A549 (cell line): ENCODE measurements at places on chromosomes 1 and 21.
A peak's percentile ranks its signal among the peaks of the same experiment; 100 is the strongest.

GRCh38 chr1:109484519-109484975, 842 bp downstream of the ATXN7L2 start:
- no peak for DNase-seq

GRCh38 chr21:37145635-37146111, 72.6 kb downstream of the TTC3 start:
- no peak for DNase-seq

GRCh38 chr1:180837020-180837419, 75.7 kb upstream of the KIAA1614 start:
- no peak for DNase-seq

- no peak for DNase-seq
Observed at GRCh38 chr1:201400212-201400851, 1.2 kb upstream of the LAD1 start.

- DNase-seq: no peak
Observed at GRCh38 chr1:168453056-168453455, 90.7 kb downstream of the XCL2 start.

DNA sequence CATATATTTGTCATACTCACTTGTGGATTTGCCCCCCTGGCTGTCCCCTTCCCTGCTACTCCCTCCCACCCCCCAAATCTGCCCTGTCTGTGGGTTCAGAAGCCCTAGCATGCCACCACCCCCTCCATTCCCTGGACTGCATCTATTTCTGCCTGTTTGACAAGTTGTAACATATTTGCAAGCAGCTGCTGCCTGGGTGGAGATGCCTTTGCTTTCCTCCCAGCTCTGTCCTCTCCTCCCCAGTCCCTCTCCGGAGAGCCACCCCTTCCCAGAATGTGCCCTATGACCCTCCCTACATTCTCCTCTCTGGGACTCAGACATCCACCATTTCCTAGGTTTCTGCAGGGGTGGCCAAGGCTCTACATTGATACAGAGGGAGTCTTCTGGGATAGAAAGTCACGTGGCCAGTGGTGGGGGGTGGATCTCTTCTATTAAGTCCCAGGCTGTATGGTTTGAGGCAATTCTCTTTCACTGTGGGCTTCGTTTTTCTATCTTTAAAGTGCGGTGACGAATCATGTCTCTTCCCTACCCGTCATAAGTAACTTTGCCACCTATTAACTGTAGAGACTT, 6.0 kb upstream of the MYOG start:
- no peak for DNase-seq

GRCh38 chr1:151131701-151132334, 14.6 kb downstream of the SEMA6C start:
- no peak for DNase-seq

DNA sequence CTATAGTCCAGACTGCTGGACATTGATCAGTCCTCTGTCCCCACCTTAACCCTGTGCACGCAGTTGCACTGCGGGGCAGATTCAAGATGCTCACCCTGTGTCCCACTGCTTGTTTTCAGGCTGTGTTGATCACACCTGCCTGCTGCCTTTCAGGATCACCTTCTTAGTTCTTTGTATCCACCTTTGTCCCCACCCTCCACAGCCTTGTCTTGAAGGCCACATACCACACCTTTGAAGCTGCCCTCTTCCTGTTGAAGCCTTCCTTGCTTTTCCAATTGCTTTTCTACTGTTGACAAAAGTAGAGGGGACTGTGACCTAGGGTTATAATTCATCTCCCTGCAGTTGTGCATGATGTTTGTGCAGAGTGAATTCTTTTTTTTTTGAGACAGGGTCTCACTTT, 32.7 kb downstream of the UCK2 start:
- no peak for DNase-seq

DNA sequence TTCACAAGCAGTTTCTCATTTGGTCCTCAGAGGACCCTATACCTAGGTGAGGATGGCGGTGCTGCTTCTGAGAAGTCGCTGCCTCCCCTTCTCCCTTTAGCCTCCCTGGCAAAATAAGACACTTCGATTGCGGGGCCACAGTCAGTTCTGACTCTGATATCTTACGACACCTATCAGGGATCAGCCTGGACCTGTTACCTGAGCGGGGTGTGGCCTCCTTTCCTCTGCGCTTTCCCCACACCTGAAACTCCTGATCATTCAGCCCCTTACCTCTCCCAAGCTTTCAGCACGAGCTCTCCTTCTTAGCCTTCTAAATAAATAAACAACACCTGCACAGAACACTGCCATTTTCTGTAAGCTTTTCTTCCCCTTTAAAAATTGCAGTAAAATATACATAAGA, 24.6 kb upstream of the GPR137B start:
- no peak for DNase-seq

DNA sequence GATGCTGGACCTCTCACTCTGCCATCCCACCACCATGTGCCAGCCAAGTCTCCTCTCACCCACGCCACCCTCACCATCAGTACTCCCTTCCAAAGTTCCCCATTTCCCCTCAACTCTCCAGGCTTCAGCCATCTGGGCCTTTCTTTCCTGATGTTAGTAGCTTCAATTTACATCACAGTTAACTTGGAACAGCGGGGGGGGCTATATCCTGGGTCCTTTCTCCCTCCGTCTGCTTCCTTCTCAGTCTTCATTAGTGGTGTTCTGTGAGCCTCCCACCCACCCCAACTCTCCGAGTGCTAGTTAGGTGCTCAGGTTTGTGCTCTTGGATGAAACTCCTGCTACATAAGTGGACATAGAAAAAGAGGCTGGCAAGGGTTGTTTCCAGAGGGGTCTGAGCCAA, 31.9 kb downstream of the KCNC4 start:
- DNase-seq: no peak

DNA sequence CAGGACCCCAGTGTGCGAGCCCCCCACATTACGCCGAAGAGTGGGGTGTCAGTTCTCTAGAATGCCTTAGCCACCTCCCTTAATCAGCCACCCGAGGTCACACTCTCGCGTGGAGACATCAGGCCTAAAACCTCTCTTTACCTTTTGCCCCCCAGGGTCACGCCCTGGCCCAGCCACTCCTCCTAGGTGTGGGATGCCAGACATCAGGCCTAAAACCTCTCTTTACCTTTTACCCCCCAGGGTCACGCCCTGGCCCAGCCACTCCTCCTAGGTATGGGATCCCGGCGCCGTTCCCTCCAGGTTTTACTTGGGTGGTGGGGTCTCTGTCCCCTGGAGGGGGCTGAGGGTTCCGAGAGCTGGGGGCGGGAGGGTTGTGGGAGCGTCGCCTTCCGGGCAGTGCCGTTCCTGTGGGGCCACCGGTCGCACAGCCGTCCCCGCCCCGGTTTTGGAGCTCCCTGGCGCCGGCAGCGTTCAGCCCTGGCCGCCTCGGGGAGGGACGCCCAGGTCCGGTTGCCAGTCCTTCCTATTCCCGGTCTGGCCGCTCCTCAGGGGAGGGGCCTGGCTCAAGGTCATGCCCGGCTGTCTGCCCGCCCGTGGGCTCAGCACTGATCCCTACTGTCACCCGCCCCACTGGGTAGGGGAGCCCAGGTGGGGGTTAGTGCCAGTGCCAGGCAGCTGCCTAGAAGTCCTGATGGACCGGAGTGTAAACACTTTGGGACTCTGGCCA, 882 bp downstream of the VPS13D start:
- DNase-seq: no peak

- no peak for DNase-seq
Observed at GRCh38 chr1:212297338-212297737, 12.1 kb downstream of the PPP2R5A start.

DNA sequence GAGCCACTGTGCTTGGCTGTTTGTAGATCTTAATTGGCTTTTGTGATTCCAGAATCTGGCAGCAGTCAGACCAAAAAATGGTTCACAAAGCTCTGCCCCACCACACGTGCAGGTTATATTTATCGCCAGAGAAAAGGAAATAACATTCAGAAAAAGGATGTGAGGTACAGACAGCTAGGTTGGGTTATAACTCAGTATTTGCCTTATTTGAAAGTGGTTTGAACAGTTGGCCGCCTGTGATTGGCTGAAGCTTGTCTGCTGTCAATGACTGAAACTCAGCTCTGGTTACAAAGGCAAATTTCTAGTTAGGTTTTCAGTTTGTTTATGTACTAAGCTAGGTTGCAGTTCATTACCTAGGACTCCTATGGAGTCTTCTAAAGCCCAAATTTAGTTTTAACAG, 9.6 kb downstream of the SH3BGR start:
- DNase-seq: no peak

- DNase-seq: peak; percentile 36
Observed at GRCh38 chr1:150221552-150221951, 14.4 kb downstream of the ANP32E start.

- DNase-seq: no peak
Observed at GRCh38 chr1:203677771-203678170, 51.1 kb downstream of the ATP2B4 start.

- no peak for DNase-seq
Observed at GRCh38 chr1:19840228-19840627, 25.1 kb upstream of the RNF186 start.

DNA sequence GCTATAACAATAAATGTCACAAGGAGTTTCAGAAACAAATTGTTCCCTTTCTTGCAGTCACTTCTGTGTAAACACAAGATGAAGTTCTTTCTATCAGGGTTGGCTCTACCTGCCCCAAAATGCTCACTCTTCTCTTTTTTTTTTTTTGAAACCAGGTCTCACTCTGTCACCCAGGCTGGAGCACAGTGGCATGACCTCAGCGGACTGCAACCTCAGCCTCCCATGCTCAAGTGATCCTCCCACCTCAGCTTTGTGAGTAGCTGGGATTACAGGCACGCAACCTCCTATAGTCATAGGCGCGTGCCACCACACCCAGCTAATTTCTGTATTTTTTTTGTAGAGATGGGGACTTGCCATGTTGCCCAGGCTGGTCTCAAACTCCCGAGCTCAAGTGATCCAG, 10.5 kb upstream of the CTNNBIP1 start:
- DNase-seq: no peak

- no peak for DNase-seq
Observed at GRCh38 chr21:14630556-14631069, 84.5 kb upstream of the SAMSN1 start.

DNA sequence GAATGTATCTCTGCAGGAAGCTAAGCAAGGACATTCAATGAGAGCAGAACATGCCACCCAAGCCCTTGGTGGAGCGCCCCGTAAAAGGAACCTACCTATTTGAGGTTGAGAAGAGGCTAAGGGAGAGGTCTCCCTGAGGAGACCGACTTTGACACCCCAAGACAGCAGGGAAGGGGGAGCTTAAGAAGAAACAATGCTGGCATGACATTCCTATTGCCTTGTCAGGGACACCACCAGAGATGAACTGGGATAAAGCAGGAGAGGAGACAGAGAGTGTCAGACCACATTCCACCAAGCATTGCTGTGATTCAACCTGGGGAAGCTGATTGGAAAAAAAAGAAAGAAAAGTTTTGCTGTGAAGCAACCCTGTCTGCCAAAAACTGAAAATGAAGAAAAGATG, 13.3 kb upstream of the S100A2 start:
- DNase-seq: no peak

GRCh38 chr1:26949266-26949925, 10.9 kb downstream of the KDF1 start:
- DNase-seq: no peak

- peak; percentile 22 for DNase-seq
Observed at GRCh38 chr21:41706678-41707077, 60.2 kb downstream of the RIPK4 start.

GRCh38 chr1:91513706-91514105, 13.1 kb downstream of the CDC7 start:
- DNase-seq: no peak

- no peak for DNase-seq
Observed at GRCh38 chr1:110309139-110309538, 30.0 kb upstream of the RBM15 start.

DNA sequence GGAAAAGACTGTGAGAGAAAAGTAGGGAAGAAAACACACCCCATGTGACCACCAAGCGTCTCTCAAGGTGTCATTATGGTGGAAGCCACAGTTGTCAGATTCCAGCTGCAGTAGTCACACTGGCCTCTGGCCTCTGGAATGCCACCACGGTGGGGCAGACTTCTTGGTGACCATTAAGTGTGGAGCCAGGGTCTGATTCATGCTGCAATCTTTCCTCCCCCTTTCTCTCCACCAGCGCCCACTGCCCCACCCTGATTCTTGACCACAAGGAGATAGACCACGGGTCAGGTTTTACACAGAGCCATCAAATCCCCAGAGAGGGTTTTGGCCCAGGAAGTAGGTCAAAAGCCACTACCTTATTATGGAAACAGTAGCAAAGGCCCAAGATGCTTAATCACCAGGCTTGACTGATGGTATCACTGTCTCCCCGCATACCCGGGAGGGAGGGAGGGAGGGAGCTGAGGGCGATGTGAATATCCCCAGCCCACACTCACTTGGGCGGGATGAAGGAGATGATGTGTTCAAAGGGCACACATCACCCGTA, 52.7 kb upstream of the GRHL3 start:
- peak; percentile 60 for DNase-seq

DNA sequence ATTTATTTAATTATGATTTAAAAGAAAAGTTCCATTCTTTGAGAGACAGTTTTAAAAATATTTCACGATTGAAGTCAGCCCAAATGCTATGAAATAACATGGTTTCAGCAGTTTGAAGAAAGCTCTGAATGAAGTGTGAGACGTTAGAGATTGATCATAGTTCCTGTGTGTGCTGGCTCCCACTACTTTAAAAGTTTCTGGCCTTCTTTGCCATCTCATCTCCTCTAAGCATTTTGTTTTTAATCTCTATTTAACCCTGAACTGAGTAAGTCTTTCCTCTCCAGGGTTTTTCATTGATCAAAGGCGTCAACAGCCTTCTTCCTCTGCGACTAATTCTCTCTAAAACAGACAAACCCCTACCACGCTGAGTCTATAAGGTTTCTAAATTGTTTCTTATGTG, 225.3 kb upstream of the B3GALT2 start:
- DNase-seq: no peak
